ENCODE measurements at places on chromosomes 5 and 9. TPM values are rescaled to one million over a fixed set of nuclear protein-coding genes. Genes with fewer than 3 reads are reported as not detected.
A peak's percentile ranks its signal among the peaks of the same experiment; 100 is the strongest.

Gene TMC1
- 0.23 TPM for total RNA-seq

Gene BAAT
- 0.26 TPM for total RNA-seq

Gene CDC37L1
- 8.9 TPM for total RNA-seq

Gene YTHDC2
- total RNA-seq: 25.8 TPM

Gene PPIC
- 0.21 TPM for total RNA-seq

Gene SMIM33
- total RNA-seq: not detected

Gene SLC9A3
- total RNA-seq: 2.5 TPM

Gene OR1Q1
- total RNA-seq: not detected

Gene BHMT2
- not detected for total RNA-seq

Gene NR5A1
- 0.18 TPM for total RNA-seq

Gene PCDHB11
- not detected for total RNA-seq

- H3K4me3 ChIP-seq: no peak overlapping the region
- H3K36me3 ChIP-seq: no peaks in the 10 kb centered on the region
- no peak for DNase-seq
- H3K27ac ChIP-seq: no peak overlapping the region
Observed at GRCh38 chr5:19928562-19929421, 59.2 kb downstream of the CDH18 start.

GRCh38 chr5:124952566-124952965 lies 206.1 kb upstream of the ZNF608 start:
- H3K4me1 ChIP-seq: peaks cover 15% of the 10 kb centered on the region
- H3K27me3 ChIP-seq: no peaks in the 10 kb centered on the region
- H3K4me3 ChIP-seq: peak overlapping the region; percentile 17
- H3K36me3 ChIP-seq: no peaks in the 10 kb centered on the region
- peak; percentile 34 for DNase-seq

GRCh38 chr5:135053989-135054388 lies 20.0 kb upstream of the PITX1 start:
- peaks cover 14% of the 10 kb centered on the region for H3K4me1 ChIP-seq
- no peak for DNase-seq
- H3K4me3 ChIP-seq: no peak overlapping the region
- H3K36me3 ChIP-seq: no peaks in the 10 kb centered on the region
- peaks cover 7% of the 10 kb centered on the region for H3K27me3 ChIP-seq
- no peak overlapping the region for H3K27ac ChIP-seq

DNA sequence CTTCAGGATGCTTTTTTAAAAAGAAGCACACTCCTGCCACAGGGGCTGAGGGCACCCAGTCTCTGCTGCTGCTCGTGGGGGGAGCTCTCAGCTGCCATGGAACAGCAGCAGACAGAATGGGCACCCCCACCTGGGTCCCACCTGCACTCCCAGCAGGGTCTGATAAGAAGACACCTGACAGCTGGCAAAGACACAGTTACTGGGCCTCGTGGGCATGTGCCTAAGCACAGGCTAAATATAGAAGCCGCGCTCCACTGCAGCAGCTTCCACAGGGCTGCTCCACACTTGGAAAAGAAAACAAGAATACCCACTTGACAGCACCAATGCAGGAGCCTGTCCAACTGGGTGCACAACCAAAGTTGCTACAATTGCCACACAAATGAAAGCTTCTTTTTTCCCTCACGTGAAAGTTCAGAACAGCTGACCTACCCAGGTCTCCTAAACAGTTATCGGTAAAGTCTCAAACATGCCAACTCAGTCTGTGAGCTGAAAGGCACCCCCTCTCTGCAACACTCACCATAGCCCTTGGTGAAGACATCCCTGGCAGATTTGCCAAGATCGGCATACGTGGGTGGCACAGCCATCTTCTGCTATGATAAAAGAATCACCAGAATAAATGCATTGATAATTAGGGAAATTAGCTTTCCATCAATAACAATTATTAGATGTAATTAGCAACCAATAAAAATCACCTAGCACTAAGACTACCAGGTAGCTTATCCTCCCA lies 12.2 kb downstream of the VDAC1 start:
- H3K27ac ChIP-seq: no peak overlapping the region
- no peak for DNase-seq
- no peaks in the 10 kb centered on the region for H3K27me3 ChIP-seq

DNA sequence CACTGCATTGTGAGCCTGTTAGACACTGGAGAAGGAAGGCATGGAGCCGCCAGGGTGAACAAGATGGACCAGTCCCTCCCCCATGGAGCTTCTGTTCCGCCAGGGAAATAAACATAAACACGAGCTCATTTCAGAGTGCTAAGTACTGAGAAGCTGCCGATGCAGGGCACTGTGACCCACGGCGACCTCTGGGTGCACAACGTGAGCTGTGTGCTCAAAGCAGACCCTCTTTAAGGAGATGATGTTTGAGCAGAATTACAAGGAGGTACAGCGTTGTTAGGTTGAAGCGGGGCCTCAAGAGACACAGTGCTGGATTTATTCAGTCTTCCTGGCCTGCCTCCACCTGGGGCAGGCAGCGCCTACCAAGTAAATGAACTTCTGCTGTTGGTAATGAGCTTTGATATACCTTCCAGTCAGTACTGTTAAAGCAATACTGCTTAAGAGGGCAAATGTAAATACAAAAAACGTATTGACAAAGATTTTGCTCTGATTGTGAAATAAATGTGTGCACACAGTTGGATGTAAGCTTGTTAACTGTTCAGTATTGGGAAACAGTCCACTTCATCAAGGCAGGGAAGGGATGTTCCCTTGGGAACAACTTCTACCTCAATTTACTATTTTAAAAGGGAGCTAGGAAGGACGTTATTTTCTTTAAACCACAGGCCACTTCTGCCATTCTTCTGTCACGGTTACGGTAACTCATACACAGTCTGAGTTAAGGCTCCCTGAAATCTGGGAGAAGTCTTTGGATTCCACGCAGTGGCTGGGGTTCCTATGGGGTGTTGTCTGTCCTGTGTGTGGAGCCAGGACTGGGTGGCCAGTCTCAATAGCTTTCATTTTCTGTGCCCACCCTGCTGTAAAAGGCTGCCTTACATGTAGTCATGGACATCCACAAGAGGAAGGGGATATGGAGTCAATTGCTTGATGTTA lies 48.9 kb upstream of the DMRT1 start:
- no peaks in the 10 kb centered on the region for H3K27me3 ChIP-seq
- no peaks in the 10 kb centered on the region for H3K4me1 ChIP-seq
- H3K36me3 ChIP-seq: no peaks in the 10 kb centered on the region
- no peak for DNase-seq
- no peak overlapping the region for H3K27ac ChIP-seq
- no peak overlapping the region for H3K4me3 ChIP-seq

DNA sequence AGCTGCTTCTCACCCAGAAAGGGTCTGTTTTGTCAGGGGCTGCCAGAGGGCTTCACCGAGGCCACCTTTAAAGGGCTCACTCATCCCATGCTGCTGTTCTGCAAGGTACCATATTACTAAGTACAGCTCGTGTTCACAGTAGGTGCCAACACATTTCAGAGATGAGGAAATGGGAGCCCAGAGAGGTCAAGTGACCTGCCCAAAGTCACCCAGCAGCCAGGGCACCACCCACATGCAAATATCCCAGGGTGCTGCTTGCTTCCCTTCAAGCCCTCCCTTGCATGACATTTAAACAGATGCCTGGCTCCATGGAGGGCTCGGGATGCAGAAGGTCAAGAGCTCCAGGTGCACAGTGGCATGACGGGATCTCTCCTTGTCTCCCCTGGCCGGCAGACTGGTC lies 123.5 kb upstream of the SARDH start:
- no peak overlapping the region for H3K4me3 ChIP-seq
- no peak for DNase-seq
- H3K36me3 ChIP-seq: peaks cover 24% of the 10 kb centered on the region
- no peak overlapping the region for H3K27ac ChIP-seq
- H3K4me1 ChIP-seq: no peaks in the 10 kb centered on the region
- no peaks in the 10 kb centered on the region for H3K27me3 ChIP-seq

DNA sequence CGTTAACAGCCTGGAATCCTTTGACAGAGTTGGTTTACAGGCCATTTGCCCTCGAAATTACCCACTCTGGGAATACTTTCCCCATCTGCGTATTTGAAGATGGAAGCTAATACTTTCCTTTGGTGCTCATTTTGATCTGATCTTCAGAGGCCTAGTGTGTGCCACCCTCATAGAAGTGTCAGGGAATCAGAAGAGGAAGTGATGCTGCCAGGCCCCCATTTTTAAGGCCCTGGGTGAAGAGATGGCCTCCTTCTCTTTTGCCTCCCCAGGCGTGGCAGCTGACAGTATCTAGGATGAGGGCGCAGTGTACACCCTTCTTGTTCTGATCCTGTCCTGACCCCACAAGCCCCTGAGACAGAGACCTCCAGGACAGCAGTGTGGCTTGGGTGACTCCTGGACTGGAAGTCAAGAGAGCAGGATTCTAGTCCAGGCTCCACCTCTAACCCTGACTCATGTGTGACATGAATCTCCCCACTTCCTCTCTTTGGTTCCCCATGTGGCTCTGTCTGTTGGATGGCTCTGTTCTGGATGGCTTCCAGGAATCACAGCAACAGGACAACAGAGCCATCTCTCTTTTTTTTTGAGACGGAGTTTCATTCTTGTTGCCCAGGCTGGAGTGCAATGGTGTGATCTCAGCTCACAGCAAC lies 27.8 kb downstream of the CSF1R start:
- H3K36me3 ChIP-seq: peaks cover 2% of the 10 kb centered on the region
- DNase-seq: no peak
- no peaks in the 10 kb centered on the region for H3K27me3 ChIP-seq
- no peak overlapping the region for H3K27ac ChIP-seq
- peaks cover 5% of the 10 kb centered on the region for H3K4me1 ChIP-seq
- no peak overlapping the region for H3K4me3 ChIP-seq

DNA sequence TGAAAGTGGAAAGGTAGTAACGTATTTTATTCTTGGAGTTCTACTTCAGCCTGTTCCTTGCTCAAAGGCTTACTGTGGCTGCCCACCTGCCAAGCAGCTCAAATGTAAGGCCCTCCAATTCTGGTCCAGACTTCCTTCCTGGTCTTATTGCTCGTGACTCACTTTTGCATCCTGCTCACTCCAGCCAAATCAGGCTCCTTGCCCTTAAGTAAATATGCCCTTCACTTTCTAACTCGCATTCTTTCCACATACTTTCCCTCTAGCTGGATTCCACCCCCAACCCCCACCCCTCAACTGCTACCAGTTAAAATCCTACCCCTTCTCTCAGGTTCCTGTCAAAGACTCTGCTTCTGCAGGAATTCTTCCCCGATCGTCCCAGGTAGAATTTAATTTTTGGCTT lies 96.6 kb downstream of the GALNT10 start:
- H3K4me1 ChIP-seq: peaks cover 32% of the 10 kb centered on the region
- H3K36me3 ChIP-seq: no peaks in the 10 kb centered on the region
- H3K27me3 ChIP-seq: no peaks in the 10 kb centered on the region
- H3K4me3 ChIP-seq: no peak overlapping the region
- DNase-seq: no peak

DNA sequence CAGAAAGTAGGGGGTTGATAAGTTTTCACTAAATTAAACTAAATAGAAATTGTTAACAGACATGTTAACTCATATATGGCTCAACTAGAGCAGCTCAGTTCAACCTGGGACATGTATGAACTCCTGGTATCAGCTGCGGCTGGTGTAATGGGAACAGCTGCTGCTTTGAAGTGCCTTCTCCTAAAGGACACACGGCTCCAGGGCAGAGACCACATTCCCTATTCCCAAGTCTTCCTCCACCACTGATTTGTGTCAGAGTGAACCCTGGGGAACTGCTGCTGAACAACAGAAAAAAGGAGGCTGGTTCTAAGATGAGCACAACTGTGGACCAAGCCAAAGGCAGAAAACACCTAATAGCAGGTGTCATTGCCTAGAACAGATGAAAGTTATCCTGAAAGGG lies 71.1 kb downstream of the MAPKAP1 start:
- no peaks in the 10 kb centered on the region for H3K36me3 ChIP-seq
- H3K27me3 ChIP-seq: no peaks in the 10 kb centered on the region
- 0 out of 2 replicates have a peak overlapping the region, but pooled peaks have one; percentile 10 for H3K4me3 ChIP-seq
- no peak for DNase-seq
- peak overlapping the region; percentile 98 for H3K27ac ChIP-seq

DNA sequence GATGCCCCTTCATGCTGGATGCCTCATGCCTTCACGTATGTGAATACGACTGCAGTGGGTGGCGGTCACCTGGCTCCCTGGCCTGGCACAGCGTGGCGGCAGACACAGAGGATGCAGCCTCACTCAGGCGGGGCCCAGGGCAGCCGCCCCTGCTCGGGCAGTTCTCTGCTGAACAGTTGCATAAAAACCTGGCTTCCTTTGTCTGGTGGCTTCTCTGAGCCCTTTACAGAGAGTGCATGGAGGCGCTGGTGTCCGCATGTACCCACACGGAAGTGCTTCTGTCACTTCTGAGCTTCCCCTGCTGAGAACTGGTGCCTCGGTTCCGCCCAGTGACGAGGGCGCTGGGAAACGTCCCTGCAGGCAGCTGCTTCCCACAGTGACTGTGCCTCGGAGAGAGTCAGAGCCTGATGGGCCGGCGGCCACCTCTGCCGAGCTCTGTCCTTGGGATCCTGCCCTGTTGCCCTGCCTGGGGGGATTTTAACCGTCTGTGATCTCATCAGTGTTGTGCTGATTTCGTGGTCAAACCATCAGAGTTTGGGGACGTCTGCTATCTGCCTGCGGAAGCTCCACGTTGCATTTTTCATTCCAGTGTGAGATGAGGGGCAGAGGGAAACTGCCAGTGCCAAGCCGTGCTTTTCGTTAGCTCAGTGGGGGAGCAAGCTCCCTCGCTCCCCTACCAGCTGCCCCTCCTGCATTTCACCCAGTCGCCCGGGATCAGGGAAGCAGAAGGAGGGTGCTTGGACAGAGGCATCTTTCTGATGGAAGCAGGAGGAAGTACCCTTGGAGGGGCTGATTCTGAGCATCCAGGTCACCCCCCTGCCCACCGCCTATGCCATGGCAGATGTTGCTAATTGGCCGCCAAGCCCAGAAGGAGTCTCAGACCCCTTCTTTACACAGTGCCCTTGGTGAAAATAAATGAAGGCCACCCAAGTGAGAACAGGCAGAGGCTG lies 153.0 kb upstream of the COL5A1 start:
- H3K27ac ChIP-seq: no peak overlapping the region
- no peaks in the 10 kb centered on the region for H3K36me3 ChIP-seq
- H3K4me1 ChIP-seq: no peaks in the 10 kb centered on the region
- H3K27me3 ChIP-seq: peaks cover 2% of the 10 kb centered on the region
- no peak overlapping the region for H3K4me3 ChIP-seq

GRCh38 chr5:67989456-67989855 lies 226.1 kb upstream of the PIK3R1 start:
- H3K27me3 ChIP-seq: no peaks in the 10 kb centered on the region
- H3K4me1 ChIP-seq: no peaks in the 10 kb centered on the region
- no peak overlapping the region for H3K4me3 ChIP-seq

- no peak overlapping the region for H3K27ac ChIP-seq
- H3K4me1 ChIP-seq: no peaks in the 10 kb centered on the region
- H3K27me3 ChIP-seq: no peaks in the 10 kb centered on the region
- H3K36me3 ChIP-seq: no peaks in the 10 kb centered on the region
- no peak overlapping the region for H3K4me3 ChIP-seq
- no peak for DNase-seq
Observed at GRCh38 chr9:3898461-3899218, 372.8 kb upstream of the RFX3 start.

- H3K4me1 ChIP-seq: no peaks in the 10 kb centered on the region
- no peaks in the 10 kb centered on the region for H3K36me3 ChIP-seq
- DNase-seq: no peak
- H3K27ac ChIP-seq: no peak overlapping the region
- H3K27me3 ChIP-seq: no peaks in the 10 kb centered on the region
- no peak overlapping the region for H3K4me3 ChIP-seq
Observed at GRCh38 chr5:91006713-91007112, 376.4 kb downstream of the ARRDC3 start.

- no peak overlapping the region for H3K4me3 ChIP-seq
- no peaks in the 10 kb centered on the region for H3K27me3 ChIP-seq
- no peaks in the 10 kb centered on the region for H3K4me1 ChIP-seq
- DNase-seq: no peak
Observed at GRCh38 chr5:154740483-154740882, 14.7 kb upstream of the LARP1 start.

- no peak overlapping the region for H3K27ac ChIP-seq
- no peaks in the 10 kb centered on the region for H3K36me3 ChIP-seq
- H3K4me3 ChIP-seq: no peak overlapping the region
- H3K4me1 ChIP-seq: no peaks in the 10 kb centered on the region
- no peaks in the 10 kb centered on the region for H3K27me3 ChIP-seq
- no peak for DNase-seq
Observed at GRCh38 chr5:148991566-148991965, 71.3 kb downstream of the SH3TC2 start.
